ENCODE measurements at places on chromosomes 6 and 20.

DNA sequence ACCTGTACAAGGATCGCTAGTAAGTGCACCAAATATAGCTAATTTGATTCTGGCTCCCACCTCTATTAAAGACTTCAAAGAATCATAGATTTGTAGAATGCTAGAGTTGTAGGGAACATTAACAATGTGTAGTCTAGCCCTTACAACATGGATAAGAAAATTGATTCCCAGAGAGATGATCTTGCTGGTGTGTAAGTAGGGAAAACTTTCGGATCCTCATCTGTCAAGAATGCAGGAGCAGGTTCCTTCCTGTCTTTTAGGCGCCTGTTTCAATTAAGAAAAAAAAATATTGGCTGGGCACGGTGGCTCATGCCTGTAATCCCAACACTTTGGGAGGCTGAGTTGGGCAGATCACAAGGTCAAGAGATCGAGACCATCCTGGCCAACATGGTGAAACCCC, 12.3 kb upstream of the RNF39 start:
- no peak for DNase-seq

DNA sequence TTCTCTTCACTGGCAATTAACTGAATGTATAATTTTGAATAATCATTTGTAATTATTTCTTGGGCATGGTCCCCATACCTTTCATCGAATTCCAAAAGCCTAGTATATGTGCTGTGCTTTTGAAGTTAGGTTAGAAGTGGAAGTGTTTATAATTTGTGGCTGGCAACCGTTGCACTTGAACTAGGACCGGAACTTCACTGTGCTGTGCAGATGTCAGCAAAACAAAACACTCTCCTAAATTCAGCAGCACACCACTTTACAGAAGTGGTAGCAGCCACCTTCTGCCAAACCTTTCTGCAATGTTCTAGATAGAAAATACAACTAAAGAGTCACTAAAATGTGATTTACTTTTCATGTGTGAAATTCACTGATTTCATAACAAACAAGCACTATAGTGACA, 111.9 kb downstream of the FAM83B start:
- DNase-seq = no peak

DNA sequence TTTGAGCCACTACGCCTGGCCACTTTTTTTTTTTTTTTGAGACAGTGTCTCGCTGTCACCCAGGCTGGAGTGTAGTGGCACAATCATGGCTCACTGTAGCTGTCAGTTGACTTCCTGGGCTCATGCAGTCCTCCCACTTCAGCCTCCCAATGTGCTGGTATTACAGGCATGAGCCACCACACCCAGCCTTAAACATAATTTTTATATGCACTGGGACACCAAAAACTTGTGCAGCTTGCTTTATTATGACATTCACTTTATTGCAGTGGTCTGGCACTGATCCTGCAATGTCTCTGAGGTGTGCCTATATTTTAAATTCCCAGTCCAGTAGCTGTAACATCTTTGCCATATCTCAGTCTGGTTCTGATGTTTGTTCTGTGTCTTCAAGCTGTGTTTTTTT, 34.7 kb downstream of the KAT14 start:
- DNase-seq = no peak

- DNase-seq = no peak
These were observed 111.3 kb downstream of the LY86 start for GRCh38 chr6:6699741-6700367.

GRCh38 chr6:62285612-62286469, at the start of gene KHDRBS2:
TSS of gene KHDRBS2 (minus strand) at chr6:62286225.
- no peak for DNase-seq

GRCh38 chr6:89978749-89979145, 84.5 kb downstream of the GJA10 start:
- DNase-seq = no peak
